ENCODE measurements at places on chromosomes 7 and 10.
A peak's percentile ranks its signal among the peaks of the same experiment; 100 is the strongest.

GRCh38 chr7:6306471-6306870 lies 34.0 kb upstream of the CYTH3 start:
- DNase-seq: no peak

GRCh38 chr10:53697038-53697437 lies 924.5 kb upstream of the MBL2 start:
- no peak for DNase-seq

GRCh38 chr7:2043316-2044039 lies 189.3 kb downstream of the MAD1L1 start:
- DNase-seq: no peak

DNA sequence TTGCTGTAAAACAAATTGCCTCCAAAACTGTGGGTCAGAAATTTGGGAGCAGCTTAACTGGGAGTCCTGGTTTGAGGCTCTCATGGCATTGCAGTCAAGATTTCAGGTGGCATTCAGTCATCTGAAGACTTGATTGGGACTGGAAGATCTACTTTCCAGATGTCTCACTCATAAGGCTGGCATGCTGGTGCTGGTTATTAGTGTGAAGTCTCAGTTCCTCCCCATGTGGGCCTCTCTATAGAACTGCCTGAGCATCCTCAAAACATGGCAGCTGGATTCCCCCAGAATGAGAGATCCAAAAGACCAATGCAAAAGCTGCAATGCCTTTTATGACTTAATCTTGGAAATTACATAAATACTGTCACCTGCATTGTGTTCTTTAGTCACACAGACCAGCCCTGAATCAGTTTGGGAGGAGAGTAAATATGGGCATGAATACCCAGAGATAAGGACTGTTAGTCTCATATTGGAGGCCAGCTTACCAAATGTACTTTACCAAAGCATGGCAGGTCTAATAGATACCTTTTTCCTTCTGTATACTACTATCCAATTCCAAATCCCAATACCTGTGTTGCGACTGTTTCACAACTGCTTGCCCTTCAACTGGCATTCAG lies 6.5 kb upstream of the HERPUD2 start:
- DNase-seq: no peak

DNA sequence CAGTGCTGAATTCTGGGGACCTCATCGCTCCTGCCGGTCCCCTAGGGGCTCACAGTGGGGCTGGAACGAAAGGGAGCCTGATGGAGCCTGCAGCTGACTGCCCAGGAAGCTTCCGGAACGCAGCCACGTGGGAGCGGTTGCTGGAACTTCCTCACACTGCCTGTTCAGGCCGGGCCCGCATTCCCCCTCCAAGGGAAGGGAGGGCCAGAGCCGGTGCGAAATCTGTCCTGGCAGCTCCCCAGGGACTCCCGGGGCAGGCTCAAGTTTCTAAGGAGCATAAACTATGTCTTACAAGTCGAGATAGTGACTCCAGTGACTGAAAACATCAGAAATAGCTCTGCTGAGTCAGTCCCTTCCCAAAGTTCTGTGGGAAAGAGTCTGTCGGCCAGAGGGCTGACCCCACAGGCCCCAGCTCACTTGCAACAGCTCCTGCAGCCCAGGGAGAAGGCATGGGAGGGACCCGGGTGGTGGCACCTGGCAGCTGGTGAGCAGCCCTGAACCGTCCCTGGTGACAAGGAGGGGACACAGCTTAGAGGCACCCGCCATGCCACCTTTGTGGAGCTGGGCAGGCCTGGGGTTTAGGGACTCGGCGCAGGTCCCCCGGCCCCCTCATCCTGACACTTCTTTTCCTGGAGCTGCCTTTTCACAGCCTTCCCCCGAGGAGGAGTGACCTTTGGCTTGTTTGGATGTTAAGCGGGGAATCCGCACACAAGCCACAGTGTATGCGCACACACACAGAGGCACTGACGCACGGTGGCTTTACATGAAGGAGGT lies 47.6 kb downstream of the PDGFA start:
- no peak for DNase-seq

DNA sequence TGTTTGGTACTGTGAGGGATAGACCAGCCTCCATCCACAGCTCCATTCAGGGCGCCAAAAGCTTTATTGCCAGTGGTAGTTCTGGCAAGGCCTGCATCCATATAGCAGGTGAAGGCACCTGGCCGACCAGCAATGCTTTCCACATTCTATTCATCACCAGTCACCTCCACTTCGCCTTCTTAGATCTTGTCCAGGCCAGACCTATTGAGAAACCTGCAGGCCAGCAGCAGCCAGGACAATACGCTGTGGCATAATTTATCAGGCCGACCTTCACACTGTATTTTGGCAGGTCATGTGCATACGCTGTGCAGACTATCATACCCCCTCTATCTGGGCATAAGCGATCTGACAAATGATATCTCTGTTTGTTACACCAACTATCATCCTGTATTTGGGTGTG lies 15.2 kb upstream of the KNDC1 start:
- DNase-seq: no peak

DNA sequence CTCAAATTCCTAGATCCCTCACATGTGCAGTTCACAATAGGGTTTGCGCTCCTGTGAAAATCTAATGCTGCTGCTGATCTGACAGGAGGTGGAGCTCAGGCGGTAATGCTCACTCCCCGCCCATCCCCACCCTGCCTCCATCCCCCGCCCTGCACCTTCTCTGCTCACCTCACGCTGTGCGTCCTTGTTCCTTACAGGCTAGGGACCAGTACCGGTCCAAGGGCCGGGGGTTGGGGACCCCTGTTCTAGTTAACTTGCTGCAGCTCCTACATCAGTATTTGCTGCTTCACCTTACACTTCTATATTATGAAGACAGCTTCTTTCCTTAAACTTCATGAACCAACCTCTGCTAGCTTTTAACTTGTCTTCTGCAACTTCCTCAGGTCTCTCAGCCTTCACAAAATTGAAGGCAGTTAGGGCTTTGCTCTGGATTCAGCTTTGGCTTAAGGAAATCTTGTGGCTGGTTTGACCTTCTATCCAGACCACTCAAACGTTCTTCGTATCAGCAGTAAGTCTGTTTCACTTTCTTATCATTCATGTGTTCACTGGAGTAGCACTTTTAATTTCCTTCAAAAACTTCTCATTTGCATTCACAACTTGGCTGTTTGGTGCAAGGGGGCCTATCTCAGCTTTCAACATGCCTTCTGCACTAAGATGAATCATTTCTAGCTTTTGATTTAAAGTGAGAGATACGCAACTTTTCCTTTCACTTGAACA lies 1.7 kb upstream of the TNKS2 start:
- peak; percentile 55 for DNase-seq

DNA sequence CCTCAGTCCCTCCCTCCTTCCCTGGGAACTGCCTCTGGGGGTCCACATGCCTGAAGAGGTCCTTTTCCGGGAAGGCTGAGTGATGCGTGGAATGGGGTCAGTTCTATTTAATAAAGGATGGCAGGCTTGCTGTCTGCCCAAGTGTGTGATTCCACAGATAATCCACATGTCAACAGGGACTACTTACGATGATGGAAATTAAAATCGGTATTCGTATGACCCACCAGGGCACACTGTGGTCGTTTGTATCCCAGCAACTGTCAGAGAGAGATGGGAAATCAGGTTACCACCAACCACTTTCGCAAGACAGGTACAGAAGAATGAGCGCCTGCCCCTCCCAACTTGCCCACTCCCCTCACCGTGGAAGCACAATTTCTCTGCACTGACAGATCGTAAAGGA lies 110.3 kb downstream of the VIPR2 start:
- no peak for DNase-seq

DNA sequence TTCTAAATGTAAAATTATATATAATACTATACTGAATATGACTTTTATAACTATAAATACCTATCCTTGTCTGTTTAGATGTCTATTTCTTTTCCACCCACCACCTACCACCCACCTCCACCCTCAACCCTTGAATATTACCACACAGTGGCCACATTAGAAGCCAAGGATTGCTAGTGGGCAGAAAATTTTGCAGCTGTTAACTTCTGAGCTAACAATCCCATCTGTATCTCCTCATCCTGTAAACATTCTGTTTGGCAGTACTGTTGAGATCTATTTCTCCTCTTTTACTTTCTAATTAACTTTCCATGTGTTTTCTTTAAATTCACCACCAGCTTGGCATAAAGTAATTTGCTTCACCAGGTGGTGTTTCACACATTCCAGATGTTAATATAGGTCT lies 281.1 kb upstream of the BMPER start:
- no peak for DNase-seq

GRCh38 chr10:43971306-43971705 lies 322.6 kb upstream of the ZNF32 start:
- no peak for DNase-seq

- DNase-seq: no peak
Measured at GRCh38 chr7:91752102-91752501, 128.4 kb downstream of the MTERF1 start.

GRCh38 chr7:22571766-22572165 lies 71.8 kb upstream of the STEAP1B start:
- no peak for DNase-seq

GRCh38 chr10:126309228-126309883 lies 78.9 kb downstream of the ADAM12 start:
- DNase-seq: no peak

GRCh38 chr10:129601737-129602136 lies 134.7 kb downstream of the MGMT start:
- no peak for DNase-seq

- DNase-seq: no peak
Measured at GRCh38 chr10:24363070-24363469, 154.1 kb downstream of the KIAA1217 start.

GRCh38 chr10:125151553-125152449 lies 8.6 kb downstream of the CTBP2 start:
- no peak for DNase-seq

- DNase-seq: no peak
Measured at GRCh38 chr10:48814933-48815332, 124.7 kb downstream of the LRRC18 start.

GRCh38 chr7:101232141-101232850 lies 5.3 kb downstream of the CLDN15 start:
- DNase-seq: no peak

Data from activated CD4-positive, alpha-beta T cell treated with anti-CD3 and anti-CD28 coated beads for 4 hours (primary cell).